ENCODE measurements at places on chromosomes 7 and 10.

DNA sequence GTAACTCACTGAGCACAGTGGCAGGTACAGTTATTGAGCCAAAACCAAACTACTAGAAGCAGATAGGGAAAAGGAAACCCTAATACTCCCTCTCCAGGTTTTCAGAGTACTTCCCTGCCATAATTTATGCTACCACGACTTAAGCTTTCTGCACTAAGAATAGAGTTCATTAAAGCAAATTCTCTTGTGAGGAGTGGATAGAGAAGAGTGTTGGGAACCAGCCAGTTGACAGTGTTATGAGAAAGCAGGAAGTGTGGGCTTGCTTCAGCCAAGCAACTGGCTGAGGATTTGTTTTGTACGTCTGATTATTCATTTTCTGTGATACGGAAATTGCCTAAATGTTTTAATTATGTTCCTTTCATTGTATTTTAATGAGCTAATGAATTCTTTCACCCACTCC is 280.5 kb downstream of the KIF20B start:
- no peak for DNase-seq
- no peak overlapping the region for H3K4me3 ChIP-seq
- H3K36me3 ChIP-seq = no peaks in the 10 kb centered on the region
- no peaks in the 10 kb centered on the region for H3K27me3 ChIP-seq
- H3K27ac ChIP-seq = no peak overlapping the region
- H3K4me1 ChIP-seq = no peaks in the 10 kb centered on the region

DNA sequence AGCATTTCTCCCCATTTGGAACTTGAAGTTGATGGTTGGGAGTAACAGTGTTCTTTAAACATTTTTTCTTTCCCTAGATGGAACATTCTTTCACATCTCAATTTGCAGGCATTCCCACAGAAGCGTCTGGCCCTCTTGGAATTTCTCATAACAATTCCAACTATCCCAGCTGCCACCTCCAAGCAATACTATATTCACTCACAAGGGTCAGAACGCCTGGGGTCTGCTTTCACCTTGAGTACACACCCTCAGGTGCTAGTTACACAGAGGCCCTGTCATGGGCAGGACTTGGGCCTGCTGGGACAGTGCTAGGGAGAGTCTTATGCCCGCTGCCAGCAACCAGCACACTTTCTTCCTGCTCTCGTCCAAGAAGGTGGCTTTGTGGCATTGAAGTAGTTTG is 136.5 kb downstream of the JCAD start:
- no peak overlapping the region for H3K27ac ChIP-seq
- H3K4me1 ChIP-seq = no peaks in the 10 kb centered on the region
- no peak overlapping the region for H3K4me3 ChIP-seq
- DNase-seq = no peak

- H3K4me3 ChIP-seq = no peak overlapping the region
- no peak overlapping the region for H3K27ac ChIP-seq
- H3K4me1 ChIP-seq = peaks cover 6% of the 10 kb centered on the region
- DNase-seq = no peak
- H3K27me3 ChIP-seq = no peaks in the 10 kb centered on the region
These were observed 63.5 kb downstream of the ZNF365 start for GRCh38 chr10:62437696-62438095.

DNA sequence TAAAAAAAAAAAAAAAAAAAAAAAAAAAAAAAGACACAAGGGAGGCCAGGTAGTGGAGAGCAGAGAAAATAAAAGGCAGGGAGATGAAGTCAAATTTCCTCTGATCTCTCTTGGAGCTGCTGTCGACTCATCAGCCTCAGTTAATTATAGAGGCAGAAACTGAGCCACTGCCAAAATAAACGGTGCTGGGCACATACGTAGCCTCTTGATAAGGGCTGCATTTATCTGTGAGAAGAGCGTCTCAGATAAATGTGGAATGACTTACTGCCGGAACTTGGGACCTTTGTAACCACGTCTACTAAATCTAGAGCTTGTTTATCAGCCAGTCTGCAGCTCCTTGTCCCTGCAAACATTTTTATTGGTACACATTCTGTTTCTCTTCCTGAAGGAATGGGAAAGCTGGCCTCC is 162.3 kb downstream of the BAMBI start:
- H3K36me3 ChIP-seq = no peaks in the 10 kb centered on the region
- no peak overlapping the region for H3K4me3 ChIP-seq
- no peak overlapping the region for H3K27ac ChIP-seq
- H3K4me1 ChIP-seq = no peaks in the 10 kb centered on the region

DNA sequence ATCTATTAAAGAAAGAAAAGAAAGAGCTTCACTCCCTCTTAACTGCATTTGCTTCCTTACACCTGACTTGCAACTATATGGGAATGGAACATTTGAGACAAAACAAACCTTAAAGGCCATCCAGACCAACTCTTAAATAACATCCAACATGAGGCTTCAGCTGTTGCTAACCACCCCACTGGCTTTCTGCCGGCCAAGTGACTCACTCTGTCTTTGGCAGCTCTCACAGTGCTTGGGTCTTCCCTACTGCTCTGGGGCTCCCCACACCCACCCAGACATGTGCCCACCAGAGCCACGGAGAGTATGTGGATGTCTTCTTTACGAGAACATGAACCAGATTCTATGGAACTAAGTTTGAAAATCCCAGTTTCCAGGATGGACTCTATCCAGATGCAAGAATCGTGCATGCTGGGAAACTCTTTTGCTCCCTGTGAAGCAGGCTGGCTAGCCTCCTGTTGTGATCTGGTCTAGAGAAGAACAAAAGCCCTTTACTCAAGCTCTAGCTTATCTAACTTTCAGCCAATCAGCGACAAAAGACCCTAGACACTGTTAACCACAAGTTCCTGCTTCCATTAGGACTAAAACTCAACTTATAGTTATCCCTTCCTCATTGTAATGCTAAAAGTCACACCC is 245.7 kb downstream of the TCERG1L start:
- H3K27me3 ChIP-seq = no peaks in the 10 kb centered on the region
- no peak overlapping the region for H3K27ac ChIP-seq
- no peak overlapping the region for H3K4me3 ChIP-seq
- DNase-seq = no peak

DNA sequence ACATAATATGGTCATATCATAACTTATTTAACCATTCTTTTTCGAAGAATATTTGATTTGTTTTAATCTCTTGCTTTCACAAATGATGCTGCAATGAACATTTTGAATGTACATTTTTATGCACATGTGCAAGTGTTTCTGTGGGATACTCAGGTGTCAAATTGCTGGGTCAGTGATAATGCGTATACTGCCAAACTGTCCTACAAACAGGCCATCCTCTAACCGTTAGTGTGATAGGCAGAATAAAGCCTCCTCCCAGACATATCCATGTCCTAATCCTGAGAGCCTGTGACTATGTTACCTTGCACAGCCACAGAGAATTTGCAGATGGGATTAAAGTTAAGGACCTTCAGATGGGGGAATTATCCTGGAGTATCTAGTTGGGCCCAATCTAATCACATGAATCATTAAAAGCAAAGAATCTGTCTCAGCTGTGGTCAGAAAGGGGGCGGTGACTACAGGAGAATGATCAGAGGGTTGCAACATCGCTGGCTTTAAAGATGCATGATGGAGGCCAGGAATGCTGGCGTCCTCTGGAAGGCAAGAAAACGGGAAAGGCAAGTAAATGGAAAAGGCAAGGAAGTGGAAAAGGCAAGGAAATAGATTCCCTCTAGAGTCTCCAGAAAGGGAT is 46.7 kb downstream of the FZD1 start:
- no peaks in the 10 kb centered on the region for H3K36me3 ChIP-seq
- no peak overlapping the region for H3K27ac ChIP-seq

GRCh38 chr7:33355386-33355785 is 226.0 kb downstream of the BBS9 start:
- no peaks in the 10 kb centered on the region for H3K27me3 ChIP-seq
- no peak overlapping the region for H3K27ac ChIP-seq
- no peak for DNase-seq
- no peak overlapping the region for H3K4me3 ChIP-seq
- H3K36me3 ChIP-seq = no peaks in the 10 kb centered on the region
- no peaks in the 10 kb centered on the region for H3K4me1 ChIP-seq
